Hair follicular keratinocyte (primary cell): ENCODE measurements at places on chromosomes 11 and 22. TPM values are rescaled to one million over a fixed set of nuclear protein-coding genes. Genes with fewer than 3 reads are reported as not detected.

Gene OR8G1
- not detected in 2 replicates for total RNA-seq

Gene PCNX3
- total RNA-seq, result 27.0 and 30.7 TPM in 2 replicates

Gene BCO2
- 0.80 and 3.7 TPM in 2 replicates for total RNA-seq

Gene UCP2
- total RNA-seq, result 0.47 and 1.8 TPM in 2 replicates

Gene RFPL3
- total RNA-seq, result not detected in 2 replicates

Gene ENTHD1
- total RNA-seq, result not detected in 2 replicates

Gene MAFF
- 18.5 and 44.9 TPM in 2 replicates for total RNA-seq

Gene OR5B21
- total RNA-seq, result not detected in 2 replicates

Gene LARGE2
- 68.5 and 75.3 TPM in 2 replicates for total RNA-seq

Gene CLDN5
- not detected in 2 replicates for total RNA-seq

Gene OR4D10
- total RNA-seq, result not detected in 2 replicates

Gene C22orf23
- not detected in 2 replicates for total RNA-seq

Gene SYCE3
- not detected in 2 replicates for total RNA-seq

Gene C22orf15
- total RNA-seq, result not detected in 2 replicates

Gene GGTLC2
- not detected in 2 replicates for total RNA-seq

Gene CARNS1
- 0.30 TPM in 1 of 2 replicates, not detected in the other for total RNA-seq

Gene VSIG10L2
- not detected in 2 replicates for total RNA-seq

Gene RELT
- total RNA-seq, result 9.0 and 10.5 TPM in 2 replicates

Gene RBMXL2
- not detected in 2 replicates for total RNA-seq

Gene SOX6
- 0.23 and 0.94 TPM in 2 replicates for total RNA-seq

Gene C1QTNF4
- 0.08 and 0.16 TPM in 2 replicates for total RNA-seq

Gene HTR3B
- total RNA-seq, result not detected in 2 replicates

Gene SLN
- total RNA-seq, result not detected in 2 replicates

Gene CST6
- total RNA-seq, result 0.34 and 1.8 TPM in 2 replicates

Gene TMEM132A
- 97.8 and 142 TPM in 2 replicates for total RNA-seq

Gene LUZP2
- total RNA-seq, result not detected in 2 replicates

Gene ACAT1
- total RNA-seq, result 91.8 and 92.9 TPM in 2 replicates

Gene MB
- total RNA-seq, result not detected in 2 replicates

Gene FGF19
- total RNA-seq, result 0.15 and 0.16 TPM in 2 replicates

Gene OR52I2
- not detected in 2 replicates for total RNA-seq

Gene ADAMTS15
- 0.86 and 3.0 TPM in 2 replicates for total RNA-seq

Gene ESAM
- not detected in 2 replicates for total RNA-seq

Gene PRG3
- total RNA-seq, result not detected in 2 replicates

Gene FOLH1
- total RNA-seq, result not detected in 2 replicates

Gene SLC22A6
- not detected in 2 replicates for total RNA-seq

Gene POTEH
- total RNA-seq, result not detected in 2 replicates

Gene HBE1
- total RNA-seq, result not detected in 2 replicates

Gene SGSM1
- total RNA-seq, result 0.04 and 0.16 TPM in 2 replicates

Gene HEPN1
- not detected in 2 replicates for total RNA-seq

Gene DERL3
- 1.4 and 5.6 TPM in 2 replicates for total RNA-seq

Gene FBLN1
- total RNA-seq, result 16.6 and 20.0 TPM in 2 replicates

Gene THOC5
- 26.9 and 34.8 TPM in 2 replicates for total RNA-seq

Gene OR51B5
- not detected in 2 replicates for total RNA-seq

Gene SNX32
- total RNA-seq, result 0.23 TPM in 1 of 2 replicates, not detected in the other

Gene SNAP29
- 10.4 and 12.3 TPM in 2 replicates for total RNA-seq

Gene MOGAT2
- total RNA-seq, result not detected in 2 replicates

Gene CSNK2A3
- 0.47 and 0.49 TPM in 2 replicates for total RNA-seq

Gene GSTT2B
- total RNA-seq, result 2.4 and 6.5 TPM in 2 replicates

Gene LPXN
- total RNA-seq, result 23.2 and 28.9 TPM in 2 replicates

Gene SPDYC
- not detected in 2 replicates for total RNA-seq

Gene SSTR3
- not detected in 2 replicates for total RNA-seq

Gene OSM
- total RNA-seq, result not detected in 2 replicates

Gene CCDC87
- total RNA-seq, result under 0.01 and 0.19 TPM in 2 replicates

Gene RIN1
- 71.5 and 99.2 TPM in 2 replicates for total RNA-seq

Gene PKNOX2
- total RNA-seq, result not detected in 2 replicates
